ENCODE measurements at places on chromosomes 11 and 22.

DNA sequence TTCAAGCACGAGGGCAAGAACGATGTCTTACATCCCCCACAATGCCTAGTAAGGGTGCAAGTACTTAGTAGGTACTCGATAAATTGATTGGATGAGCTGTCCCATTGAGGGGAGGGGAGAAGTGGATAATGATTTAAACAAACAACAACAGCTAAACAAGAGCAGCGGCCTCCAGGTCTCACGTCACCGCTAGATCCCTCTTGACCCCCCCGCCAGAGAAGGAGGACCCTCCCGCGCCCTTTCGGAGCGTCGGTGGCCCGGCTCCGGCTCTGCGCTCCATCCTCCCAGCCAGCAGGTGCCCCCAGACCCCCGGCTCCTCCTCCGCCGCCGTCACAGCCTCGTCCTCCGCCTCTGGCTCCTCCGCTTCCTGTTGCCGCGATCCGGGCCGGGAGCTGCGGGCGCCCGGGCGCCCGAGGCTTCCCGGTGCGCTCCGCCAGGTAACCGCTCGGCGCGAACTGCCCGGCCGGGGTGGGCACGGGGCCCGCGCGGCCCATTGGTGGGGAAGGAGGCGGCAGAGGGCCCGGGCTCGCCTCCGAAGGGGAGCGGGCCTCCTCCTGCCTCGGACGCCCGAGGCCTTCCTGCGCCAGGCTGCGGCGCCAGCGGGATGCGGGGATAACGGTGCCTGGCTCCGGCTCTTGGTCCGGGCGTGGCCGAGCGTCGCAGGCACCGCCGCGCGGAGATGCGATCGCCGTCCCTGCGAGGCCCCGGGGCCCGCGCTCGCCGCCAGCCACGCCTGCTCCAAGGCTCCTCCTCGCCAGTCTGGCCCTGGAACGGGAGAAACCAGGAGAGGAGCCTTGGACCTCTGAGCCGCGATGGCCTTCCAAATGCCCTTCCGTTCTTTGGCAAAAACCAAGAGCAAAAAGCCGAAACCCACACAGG lies at the start of gene TLCD5:
TSS of gene TLCD5 (plus strand) at position 368 of the 879 bp plus-strand sequence. CDS start 2,143 bp downstream, outside the sequence.
- no peak for DNase-seq

DNA sequence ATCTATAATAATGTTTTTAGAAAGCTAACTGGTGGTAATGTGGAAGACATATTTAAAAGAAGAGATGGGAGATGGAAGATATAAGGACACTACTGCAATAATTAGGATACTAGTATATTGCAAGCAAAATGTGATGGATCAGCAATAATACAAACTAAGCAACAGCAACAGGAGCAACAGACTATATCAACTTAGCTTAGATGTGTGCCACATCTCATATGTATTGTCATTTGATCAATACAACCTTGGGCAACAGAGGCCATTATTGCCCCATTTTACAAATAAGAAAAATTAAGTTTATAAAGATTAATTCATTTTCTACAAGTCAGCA lies 4.2 kb downstream of the FCHSD2 start:
- DNase-seq, result no peak

- DNase-seq, result no peak
These were observed 62.4 kb upstream of the NNMT start for GRCh38 chr11:114233755-114234154.

GRCh38 chr11:1931341-1932104 lies 12.0 kb downstream of the TNNT3 start:
- DNase-seq, result no peak

GRCh38 chr11:79617561-79617960 lies 176.7 kb upstream of the TENM4 start:
- no peak for DNase-seq

GRCh38 chr11:11414996-11415395 lies 61.9 kb upstream of the CSNK2A3 start:
- DNase-seq, result no peak

DNA sequence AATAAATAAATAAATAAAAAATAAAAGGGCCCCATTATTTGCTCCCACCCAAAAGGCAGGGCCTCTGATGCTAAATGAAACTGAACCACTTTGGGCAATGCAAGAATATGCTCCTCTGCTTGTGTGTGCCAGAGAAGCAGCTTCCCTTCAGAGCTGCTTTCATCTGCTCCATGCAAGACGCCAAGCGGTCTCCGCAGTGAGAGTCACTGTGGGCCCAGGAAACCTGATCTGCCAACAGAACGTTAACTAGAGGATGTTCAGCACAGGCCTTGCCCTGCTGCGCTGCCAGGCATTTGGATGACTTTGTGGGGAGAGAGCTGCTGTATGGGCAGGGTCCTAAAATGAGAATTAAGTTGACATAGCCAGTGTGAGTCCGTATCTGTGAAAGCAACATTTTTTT lies 43.7 kb upstream of the APOA1 start:
- no peak for DNase-seq

GRCh38 chr22:21800552-21801303 lies 65.1 kb upstream of the YPEL1 start:
- no peak for DNase-seq

DNA sequence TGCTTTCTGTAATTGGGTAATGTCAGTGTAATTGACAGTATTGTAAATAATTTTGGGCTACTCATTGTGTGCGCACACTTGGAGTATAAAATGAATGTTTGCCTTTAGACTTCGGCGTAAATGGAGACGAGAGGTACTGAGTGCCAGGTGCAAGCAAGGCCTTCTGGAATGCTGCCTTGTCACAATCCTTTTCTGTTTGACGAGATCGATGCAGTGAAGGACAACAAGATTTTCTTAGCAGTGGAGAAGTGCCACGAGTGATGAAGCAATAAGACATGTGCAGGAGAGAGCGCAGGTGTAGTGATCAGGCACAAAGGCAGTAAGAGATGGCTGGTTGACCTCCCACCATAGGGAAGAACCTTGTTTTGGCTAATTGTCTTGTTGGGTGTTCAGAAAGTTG lies 67.5 kb downstream of the DDX10 start:
- no peak for DNase-seq

DNA sequence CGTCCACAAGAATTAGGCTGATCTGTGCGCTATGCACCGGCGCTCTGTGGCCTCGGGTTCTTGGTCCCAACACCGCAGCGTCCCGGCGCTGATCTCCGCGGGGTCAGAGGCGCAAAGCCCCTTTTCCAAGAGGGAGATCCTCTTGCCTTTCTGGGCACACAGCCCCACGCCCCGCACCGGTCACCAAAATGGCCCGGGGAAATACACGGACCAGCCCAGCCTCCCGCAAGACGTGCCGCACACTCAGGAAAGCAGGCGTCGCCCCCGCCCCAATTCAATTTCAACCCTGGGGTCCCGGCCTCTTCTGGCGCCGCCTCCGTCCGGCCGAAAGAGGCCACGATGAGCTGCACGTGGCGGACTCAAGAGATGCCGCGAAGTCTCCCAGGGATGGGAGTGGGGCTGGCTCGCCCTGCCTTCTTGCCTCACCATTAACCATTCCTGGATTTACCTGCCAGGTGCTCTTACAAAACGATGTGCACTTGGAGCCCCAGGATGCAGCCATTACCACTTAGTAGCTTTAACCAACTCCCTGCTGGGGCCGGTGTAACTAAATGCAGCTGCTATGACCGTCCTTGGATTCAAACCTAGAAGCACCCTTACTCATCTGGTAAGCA lies 10.5 kb downstream of the PIWIL3 start:
- no peak for DNase-seq

DNA sequence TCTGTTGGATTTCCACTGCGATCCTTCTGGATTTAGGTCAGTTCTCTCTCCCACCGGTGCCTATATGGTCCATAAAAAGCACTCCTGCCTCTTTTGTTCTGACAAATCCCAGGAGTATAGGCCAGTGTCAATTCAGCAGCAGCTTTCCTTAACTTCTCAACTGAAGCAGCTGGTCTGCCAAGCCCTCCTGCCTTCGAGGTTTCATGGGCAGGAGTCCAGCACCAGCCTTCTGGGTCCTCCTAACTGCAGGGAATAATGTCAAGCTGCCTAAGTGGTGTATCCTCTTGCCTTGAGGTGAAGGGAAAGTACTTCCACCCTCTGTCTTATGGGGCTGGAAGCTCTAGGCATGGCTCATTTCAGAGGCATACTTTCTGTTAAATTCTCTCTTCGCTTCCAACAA lies 149.4 kb upstream of the NCAM1 start:
- DNase-seq, result no peak
